ENCODE measurements at places on chromosomes 2 and 18.
A peak's percentile ranks its signal among the peaks of the same experiment; 100 is the strongest.

- DNase-seq = no peak
These were observed 360.2 kb downstream of the SETBP1 start for GRCh38 chr18:45040879-45041278.

DNA sequence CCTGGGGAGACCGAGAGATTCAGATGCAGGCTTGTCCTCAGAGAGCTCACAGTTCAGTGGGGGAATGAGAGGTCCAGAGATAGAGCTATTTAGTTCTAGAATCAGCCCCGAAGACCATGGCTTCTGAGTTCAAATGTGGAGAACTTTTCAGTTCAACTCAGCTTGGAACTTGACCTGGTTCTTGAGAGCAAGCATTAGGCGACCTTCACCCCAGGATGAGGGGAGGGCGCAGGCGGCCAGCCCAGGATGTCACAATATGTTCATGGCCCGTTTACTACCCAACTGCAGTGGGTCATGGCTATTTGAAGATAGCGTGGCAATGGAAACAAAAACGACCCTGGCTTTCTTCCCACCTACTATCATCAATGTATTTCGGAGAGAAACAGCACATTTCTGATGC lies 33.8 kb downstream of the DCDC2C start:
- no peak for DNase-seq

DNA sequence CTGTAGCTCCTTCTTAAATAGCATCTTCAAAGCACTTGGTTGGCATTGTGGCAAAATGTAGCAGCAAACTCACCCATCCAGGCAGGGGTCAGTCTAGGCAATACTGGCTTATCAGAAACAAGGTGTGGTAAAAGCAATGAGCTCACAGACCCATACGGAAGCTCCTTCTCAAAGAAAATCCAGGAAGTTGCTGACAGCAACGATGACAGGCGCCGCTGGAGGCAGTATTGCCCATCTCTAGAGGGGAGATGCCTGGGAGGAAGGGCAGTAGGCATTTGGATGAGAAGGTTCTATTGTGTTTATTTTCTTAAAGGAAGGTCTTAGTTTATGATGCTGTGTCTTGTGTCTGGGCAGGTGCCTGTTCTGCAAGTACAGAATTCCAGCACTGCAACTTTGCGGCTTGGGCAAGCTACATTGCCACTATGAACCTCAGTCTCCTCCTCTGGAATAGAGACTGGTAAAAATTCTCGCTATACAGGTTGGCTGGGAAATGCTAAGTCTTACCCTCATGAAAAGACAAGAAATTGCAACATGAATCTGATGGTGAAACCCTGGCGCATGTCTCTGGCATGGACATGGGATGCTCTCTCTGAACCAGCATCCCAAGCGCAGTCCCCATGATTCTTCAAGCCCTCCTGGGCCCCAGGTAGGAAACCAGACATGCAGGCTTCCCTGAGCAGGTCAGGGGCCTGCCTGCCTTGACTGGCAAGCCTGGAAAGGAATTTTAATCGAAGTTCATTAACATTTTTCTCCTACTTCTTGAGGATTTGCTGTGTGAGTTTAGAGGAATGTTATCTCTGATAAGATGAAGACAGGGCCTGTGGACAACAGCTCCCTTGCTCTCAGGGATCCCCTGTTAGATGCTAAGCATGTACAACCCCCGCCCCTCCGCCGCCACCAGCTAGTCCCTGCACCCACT lies 156.0 kb downstream of the TFCP2L1 start:
- peak; percentile 15 for DNase-seq

DNA sequence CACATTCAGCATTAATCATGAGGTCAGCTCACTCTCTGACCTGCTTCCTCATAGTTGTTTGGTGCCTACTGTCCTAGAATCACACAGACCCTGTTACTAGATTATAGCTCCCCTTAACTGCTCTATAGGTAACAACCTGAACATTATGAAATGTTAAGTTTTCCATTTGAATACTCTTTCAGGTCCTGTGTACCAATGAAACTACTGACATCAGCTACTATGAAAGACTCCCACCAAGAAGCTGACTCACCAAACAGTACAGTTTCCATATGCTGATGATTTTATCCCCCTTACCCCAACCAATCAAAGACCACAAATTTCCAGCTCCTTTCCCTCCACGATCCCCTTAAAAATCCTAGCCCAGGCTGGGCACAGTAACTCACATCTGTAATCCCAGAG lies 56.3 kb downstream of the SRBD1 start:
- DNase-seq = no peak

DNA sequence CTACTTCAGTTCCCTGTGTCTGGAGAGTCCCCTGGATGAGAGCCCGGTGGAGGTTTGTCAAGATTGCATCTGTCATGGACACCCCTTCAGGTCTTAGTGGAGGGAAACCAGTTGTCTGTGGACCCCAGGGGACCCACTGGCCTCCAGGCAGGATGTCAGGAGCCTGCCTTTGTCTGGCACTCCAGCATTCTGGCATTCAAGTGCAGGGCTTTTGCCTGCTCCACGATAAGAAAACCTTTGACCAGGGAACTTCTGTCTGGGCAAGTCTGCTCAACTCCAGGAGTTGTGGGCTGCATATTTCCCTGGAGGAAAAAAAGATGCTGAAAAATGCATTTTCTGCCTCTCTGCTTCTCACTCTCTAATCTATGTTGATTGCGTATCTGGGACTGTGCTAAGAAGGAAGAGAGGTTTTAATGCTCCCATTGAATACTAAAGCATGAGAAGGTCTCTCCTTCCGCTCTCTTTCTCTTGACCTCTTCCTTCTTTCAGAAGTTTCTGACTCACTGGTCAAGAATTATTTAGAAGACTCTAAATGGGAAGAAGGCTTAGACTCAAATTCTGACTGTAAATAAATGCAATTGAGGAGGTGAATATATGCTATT lies 104.5 kb downstream of the MMADHC start:
- DNase-seq = no peak

- DNase-seq = no peak
These were observed 41.9 kb upstream of the MRPL33 start for GRCh38 chr2:27729614-27730013.

DNA sequence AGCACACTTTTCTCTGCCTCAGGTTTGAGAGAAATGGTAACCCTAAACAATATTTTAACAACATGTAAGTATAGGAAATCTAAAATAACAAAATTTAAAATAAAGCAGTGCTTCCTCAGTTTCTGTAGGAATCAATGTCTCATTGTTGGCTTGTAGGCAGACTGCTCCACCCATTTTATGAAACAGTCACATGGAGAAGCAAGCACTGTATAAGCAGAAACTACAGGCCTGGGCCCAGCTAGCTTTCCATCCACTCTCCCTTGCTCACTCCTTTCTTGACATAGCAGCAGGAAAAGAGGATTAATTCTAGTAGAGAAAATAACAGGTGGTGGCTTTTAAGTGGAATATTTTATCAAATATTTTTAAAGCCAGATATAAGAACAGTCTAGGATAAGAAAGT lies 97.2 kb downstream of the PLEKHM3 start:
- DNase-seq = no peak

- DNase-seq = no peak
These were observed 20.8 kb upstream of the PDK1 start for GRCh38 chr2:172535119-172535518.

DNA sequence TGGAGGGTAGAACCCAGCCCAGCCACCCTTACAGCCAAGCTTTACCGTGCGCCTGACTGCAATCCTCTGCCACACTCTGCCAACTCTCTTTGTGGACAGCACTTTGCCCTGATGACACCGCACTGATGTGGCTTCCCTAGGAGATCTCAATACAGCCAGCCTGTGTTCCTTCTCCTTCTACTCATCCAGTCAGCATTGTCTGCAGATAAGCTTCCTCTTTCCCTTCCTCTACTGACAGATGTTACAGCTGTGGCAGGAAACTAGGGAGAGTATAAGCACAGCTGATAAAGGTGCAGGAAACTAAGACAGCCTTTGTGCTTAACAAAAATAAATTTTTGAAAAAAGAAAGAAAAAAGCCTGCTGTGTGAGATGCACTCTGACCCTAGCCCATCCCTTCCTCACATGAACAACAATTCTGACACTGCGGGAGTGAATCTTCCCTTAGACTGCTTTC lies 25.0 kb downstream of the CEP68 start:
- DNase-seq = no peak

- DNase-seq = no peak
These were observed 66.9 kb downstream of the HS1BP3 start for GRCh38 chr2:20584045-20584398.

GRCh38 chr2:161146209-161146775 lies 13.9 kb upstream of the TANK start:
- no peak for DNase-seq

- no peak for DNase-seq
These were observed 457.0 kb upstream of the MYT1L start for GRCh38 chr2:2788076-2788475.
